ENCODE measurements at places on chromosomes 5 and 9.

- DNase-seq, result no peak
These were observed 475.6 kb upstream of the PTGER4 start for GRCh38 chr5:40204144-40204543.

GRCh38 chr9:76359365-76359764 is 34.9 kb downstream of the RFK start:
- DNase-seq, result no peak

DNA sequence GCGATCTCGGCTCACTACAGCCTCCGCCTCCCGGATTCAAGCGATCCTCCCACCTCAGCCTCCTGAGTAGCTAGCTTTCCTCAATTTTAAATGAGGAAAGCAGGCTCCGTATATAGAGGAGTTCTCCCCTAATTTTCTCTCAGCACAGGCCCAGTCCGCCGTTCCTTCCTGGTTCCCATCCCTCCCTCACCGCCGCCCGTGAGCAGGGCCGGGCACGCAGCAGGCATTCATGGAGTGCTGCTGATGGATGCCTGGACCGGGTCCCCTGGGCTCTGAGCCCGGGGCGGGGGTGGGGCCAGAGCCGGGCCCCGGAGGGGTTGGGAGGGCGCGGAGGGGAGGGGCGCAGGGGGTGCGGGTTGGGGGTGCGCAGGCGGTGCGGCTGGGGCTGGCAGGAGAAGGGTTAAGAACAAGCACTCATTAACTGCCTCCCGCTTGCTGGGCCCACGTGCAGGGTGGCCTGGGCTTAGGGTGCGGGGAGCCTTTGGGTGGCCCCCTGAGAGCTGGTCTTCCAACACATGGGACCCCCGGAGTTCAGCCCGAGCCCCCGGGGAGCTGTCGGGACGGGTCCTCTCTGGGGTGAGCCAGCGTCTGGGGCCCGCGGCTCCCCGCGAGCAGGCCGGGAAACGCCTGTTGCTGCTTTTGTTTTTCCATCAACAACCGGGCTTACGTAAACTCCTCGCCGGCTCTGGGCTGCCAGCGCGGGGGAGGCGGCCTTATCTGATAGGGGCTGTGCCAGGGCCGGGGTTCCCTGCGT is 33.7 kb downstream of the LHX2 start:
- no peak for DNase-seq

DNA sequence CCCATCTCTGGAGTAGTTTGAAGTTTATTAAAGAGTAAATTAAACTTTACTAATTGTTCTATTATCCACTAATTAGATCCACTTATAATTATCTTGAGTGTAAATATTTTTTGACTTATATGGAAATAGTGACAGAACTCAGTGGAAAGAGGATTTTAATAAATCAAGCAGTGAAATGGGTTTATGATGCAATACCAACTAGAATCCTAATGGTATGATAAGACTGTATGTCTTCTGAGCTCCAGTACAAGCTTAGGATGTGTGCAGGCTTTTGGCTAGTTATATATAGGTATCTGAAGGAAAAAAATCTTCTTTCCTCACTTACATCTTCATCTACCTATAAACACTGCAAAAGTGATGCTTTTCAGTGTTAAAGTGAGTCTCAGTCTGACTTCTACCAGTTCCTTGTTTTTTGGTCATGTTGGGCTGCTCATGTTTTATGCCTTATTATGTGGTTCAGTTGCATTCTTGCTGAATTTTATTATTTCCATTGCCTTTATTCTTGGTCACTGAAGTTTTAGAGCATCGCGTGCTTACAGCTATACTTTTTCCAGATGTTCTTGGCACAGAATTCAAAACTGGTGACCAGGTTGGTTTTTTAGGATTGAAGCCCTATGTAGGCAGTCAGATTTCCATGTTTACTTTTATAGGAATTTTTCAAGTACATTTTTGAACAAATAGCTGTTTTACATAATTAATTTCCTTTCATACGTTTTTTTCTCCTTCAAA is 30.5 kb downstream of the XRCC4 start:
- no peak for DNase-seq

DNA sequence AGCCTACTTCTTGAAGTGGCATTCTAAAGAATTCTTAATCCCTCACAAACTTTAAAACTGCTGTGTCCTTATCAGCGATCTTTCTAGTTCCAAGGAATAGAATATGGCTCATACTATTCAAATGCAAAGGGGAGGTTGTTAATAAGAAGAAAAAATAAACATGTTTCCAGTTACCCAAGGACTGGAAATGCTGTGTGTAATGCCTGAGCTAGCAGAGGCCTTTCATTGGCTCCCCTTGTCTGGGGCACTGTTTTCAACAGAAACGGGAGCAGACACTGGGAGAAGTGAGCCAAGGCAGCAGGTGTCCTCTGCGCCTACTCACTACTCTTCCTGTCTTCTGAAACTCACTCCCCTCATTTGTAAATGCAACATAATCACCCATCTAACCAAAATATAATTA is 253.0 kb downstream of the MARCHF11 start:
- DNase-seq, result no peak

GRCh38 chr5:87051502-87052113 is 216.1 kb upstream of the RASA1 start:
- DNase-seq, result no peak

DNA sequence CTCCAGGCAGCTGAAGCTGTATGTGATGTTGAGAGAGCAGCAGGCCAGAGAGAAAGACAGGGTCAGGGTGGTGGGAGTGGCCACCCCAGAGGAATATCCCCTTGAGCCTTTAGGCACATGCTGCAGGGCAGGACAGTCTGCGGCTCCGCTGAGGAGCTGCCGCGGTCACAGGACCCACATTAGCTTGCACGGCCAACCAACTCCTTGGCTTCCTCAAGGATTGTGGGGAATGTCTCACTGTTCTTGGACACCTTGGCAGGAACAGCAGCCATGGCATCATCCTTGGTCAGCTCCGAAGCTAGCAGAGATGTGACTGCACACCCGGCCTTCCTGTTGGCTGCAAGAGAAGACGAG is 27.8 kb downstream of the PCDHGC5 start:
- peak; percentile 12 for DNase-seq

Measured in hypothalamus (tissue), 51 donors.